PC-9 (cell line): ENCODE measurements at places on chromosomes 11 and 22. TPM values are rescaled to one million over a fixed set of nuclear protein-coding genes. Genes with fewer than 3 reads are reported as not detected.

Gene PLAAT5
- not detected in 2 replicates for total RNA-seq

Gene CARD10
- 63.9 and 76.7 TPM in 2 replicates for total RNA-seq

Gene TMPRSS5
- 0.33 and 0.83 TPM in 2 replicates for total RNA-seq

Gene LRRC74B
- 0.25 TPM in 1 of 2 replicates, not detected in the other for total RNA-seq

Gene LMO2
- 0.28 and 0.45 TPM in 2 replicates for total RNA-seq

Gene KCNQ1OT1
- total RNA-seq, result 3.4 and 4.3 TPM in 2 replicates

Gene SCGB1D2
- not detected in 2 replicates for total RNA-seq

Gene NCAM1
- total RNA-seq, result 0.33 and 1.0 TPM in 2 replicates

DNA sequence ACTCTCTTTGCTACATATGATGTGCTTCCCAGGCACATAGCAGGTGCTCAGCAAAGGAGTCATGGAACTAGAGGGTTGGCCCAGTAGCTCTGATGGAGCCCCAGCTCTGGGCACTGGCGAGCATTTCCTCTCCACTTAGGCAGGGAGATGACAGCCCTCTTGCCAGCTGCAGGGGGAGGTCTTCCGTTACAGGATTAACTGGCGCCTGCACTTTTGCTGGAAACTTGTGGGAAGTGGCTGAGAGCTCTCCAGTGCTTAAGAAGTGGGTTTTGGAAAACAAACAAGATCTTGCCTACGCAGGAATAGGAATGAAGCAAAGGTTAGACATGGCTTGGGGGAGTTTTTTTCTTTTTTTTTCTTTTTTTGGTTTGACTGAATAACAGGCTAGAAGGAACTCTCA lies 75.5 kb downstream of the MICAL2 start:
- H3K27me3 ChIP-seq, result no peaks in the 10 kb centered on the region
- no peak overlapping the region for H3K4me3 ChIP-seq
- no peak overlapping the region for H3K27ac ChIP-seq
- H3K4me1 ChIP-seq, result peaks cover 39% of the 10 kb centered on the region
- no peak for DNase-seq
- 0 out of 2 replicates have a peak, but pooled peaks cover 5% of the 10 kb centered on the region for H3K36me3 ChIP-seq

- H3K4me1 ChIP-seq, result 0 out of 2 replicates have a peak, but pooled peaks cover 5% of the 10 kb centered on the region
- H3K27ac ChIP-seq, result no peak overlapping the region
- no peaks in the 10 kb centered on the region for H3K36me3 ChIP-seq
These were observed 4.4 kb upstream of the TPCN2 start for GRCh38 chr11:69044111-69045013.

- no peak overlapping the region for H3K4me3 ChIP-seq
- no peak for DNase-seq
- H3K36me3 ChIP-seq, result peaks cover 69% of the 10 kb centered on the region
- H3K4me1 ChIP-seq, result no peaks in the 10 kb centered on the region; the same call in 1 of the 2 replicates
- no peak overlapping the region for H3K27ac ChIP-seq
These were observed 14.4 kb downstream of the DCUN1D5 start for GRCh38 chr11:103077554-103077953.
